ENCODE measurements at places on chromosomes 12 and 14.

GRCh38 chr14:100715332-100715731, 11.4 kb upstream of the DLK1 start:
- no peak for DNase-seq

GRCh38 chr14:76314521-76315034, 61.4 kb upstream of the ESRRB start:
- no peak for DNase-seq

- DNase-seq: no peak
These were observed 124.6 kb downstream of the ERC1 start for GRCh38 chr12:1115484-1116231.

GRCh38 chr12:46839232-46839631, 13.4 kb upstream of the SLC38A4 start:
- no peak for DNase-seq

DNA sequence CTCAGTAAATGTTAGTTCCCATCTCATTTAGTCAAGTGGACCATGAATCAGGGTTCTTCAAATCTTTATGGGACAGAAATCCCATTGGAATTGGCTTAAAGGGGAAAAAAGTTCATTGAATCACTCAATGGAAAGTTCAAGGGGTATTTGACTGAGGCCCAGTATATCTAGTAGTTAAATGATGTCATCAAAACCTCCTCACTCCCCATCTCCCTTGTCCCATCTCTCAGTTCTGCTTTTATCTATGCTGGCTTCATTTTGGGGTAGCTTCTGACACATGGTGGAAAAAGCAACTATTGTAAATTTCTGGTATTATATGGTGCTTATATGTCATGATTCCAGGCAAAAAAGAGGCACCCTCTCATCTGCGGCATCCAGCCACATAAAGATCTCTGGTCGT, 51.9 kb downstream of the DAAM1 start:
- DNase-seq: no peak

GRCh38 chr14:64147126-64147790, 146.9 kb downstream of the ESR2 start:
- no peak for DNase-seq

Data from aorta (tissue), 5 donors.